Activated gamma-delta T cell treated with anti-CD3 and anti-CD28 coated beads, Interleukin-2, amount 50 U/mL, for 16 hours (primary cell): ENCODE measurements at places on chromosomes 1 and 21.

DNA sequence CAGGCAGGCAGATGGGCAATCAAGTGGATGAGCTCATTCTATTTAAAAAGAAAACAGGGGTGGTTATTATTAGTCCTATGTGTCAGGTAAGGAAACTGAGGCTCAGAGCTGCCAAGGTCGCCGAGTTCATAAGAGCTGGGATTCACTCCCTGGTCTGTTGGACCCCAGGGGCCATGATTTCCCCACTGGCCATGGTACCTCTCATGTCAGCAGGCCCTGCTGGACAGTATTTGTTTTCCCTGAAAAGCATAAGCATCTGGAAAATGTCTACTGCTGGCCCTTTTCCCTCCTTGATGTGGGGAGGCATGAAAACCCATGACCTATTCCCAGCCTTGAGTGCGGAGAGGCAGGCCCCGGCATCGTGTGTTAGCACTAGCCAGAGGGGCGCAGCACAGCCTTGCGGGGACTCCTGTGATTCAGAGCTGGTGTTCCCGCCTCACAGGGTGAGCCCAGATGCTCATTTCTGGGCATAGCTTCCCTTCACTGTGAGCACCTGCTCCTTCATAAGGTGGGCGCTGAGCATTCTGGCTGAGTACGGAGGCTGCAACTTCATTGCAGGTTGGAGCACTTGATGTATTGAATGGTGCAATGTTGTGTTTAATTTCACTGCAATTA, 617.5 kb downstream of the PTPRU start:
- DNase-seq: no peak

- DNase-seq: no peak
These were observed 69.4 kb downstream of the MEGF6 start for GRCh38 chr1:3541936-3542335.

DNA sequence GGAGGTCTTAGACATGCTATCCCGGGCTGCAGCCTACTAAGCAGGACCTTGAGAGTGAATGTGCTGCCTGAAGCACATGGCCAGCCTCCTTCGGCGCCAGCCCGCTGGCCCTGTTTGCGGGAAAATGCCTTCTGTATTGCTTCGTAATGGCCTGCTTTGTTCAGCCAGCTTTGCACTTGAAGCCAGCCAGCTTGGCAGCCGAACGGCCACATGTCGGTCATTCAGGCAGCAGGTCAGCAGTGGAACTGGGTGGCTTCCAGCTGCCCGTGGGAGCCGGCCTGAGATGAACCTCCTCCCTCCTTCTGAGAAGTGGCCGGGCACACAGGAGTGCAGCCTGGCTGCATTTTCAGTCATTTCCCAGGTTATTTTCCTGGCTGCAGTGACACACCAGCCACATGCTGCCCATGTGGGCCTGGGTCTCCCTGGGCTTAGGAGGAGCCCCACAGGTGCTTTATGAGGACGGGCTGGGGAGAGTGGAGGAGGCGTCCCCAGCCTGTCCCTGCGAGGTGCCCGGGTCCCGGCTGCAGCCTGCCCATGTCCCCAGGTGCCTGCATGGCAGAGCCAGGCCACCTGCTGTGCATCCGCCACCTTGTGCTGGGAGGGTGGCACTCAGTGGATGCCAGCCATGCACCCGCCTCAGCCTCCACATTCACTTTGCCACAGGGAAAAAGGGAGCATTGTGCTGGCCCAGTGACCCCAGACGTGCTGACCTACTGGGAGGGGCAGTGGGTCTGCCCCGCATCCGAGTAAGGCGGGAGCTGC, 103.5 kb downstream of the SIK1 start:
- DNase-seq: no peak

DNA sequence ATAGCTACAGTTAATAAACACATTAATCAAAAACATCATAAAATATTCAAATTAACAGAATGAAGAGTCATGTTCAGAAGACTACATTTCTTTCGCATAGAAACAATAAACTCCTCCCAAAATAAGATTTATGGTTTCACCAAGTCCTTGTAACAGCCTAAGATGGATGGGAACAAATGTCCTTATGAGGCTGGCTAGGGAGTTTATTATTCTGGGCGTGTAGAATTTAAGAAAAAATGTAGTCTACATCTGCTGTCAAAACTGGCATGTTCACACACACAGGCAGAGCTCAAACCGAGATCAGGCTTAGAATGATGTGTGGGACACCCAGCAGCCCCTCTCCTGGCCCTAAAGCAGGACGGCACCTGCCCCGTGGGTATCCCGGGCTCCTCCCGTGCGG, 101.1 kb downstream of the NPHP4 start:
- no peak for DNase-seq

- no peak for DNase-seq
These were observed 120.9 kb downstream of the KCNN3 start for GRCh38 chr1:154749078-154749760.

GRCh38 chr1:57770236-57770635, 346.4 kb upstream of the DAB1 start:
- DNase-seq: no peak

- no peak for DNase-seq
These were observed 28.5 kb upstream of the CASZ1 start for GRCh38 chr1:10824821-10825540.

- DNase-seq: no peak
These were observed 9.3 kb upstream of the S100A10 start for GRCh38 chr1:152002960-152003359.

- no peak for DNase-seq
These were observed 214.1 kb upstream of the USP24 start for GRCh38 chr1:55428944-55429931.

- DNase-seq: no peak
These were observed 31.2 kb downstream of the VAV3 start for GRCh38 chr1:107933736-107934135.

- no peak for DNase-seq
These were observed 102.7 kb downstream of the FGGY start for GRCh38 chr1:59399642-59400041.

DNA sequence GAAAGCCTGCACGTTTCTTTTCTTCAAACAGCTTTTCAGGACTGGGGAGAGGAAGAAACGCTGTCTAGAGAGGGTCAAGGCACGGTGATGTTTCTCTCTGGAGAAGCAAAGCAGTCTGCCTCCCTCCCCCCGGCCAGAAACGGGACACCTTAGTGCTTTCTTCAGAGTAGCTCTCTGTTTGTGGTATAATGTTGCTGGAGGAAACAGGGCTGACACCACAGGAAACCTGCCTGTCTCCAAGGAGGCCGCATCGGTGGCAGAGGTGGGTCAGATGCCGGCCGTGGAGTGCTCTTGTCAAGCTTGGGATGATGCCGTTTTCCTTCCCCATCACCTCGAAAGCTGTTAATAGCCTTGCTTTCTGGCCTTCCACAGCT, 139.4 kb downstream of the DHRS3 start:
- no peak for DNase-seq

DNA sequence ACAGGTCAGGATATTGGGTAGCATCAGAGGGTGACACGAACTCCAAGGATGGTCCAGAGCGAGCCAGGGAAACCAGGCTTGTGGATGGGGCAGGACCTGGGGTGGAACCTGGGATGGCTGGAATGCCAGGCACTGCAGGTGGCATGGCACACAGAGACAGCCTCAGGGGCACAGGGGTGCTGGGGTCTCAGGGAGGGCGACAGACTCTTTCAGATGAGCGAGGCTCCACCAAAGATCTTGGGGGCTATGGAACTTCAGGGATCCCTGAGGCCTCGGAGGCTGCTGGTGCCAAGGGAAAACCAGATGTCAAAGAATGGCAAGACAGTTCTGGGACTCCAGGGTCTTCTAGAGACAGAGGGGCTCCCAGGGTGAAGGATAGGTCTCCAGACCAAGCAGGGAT, 21.4 kb downstream of the IGFN1 start:
- no peak for DNase-seq

DNA sequence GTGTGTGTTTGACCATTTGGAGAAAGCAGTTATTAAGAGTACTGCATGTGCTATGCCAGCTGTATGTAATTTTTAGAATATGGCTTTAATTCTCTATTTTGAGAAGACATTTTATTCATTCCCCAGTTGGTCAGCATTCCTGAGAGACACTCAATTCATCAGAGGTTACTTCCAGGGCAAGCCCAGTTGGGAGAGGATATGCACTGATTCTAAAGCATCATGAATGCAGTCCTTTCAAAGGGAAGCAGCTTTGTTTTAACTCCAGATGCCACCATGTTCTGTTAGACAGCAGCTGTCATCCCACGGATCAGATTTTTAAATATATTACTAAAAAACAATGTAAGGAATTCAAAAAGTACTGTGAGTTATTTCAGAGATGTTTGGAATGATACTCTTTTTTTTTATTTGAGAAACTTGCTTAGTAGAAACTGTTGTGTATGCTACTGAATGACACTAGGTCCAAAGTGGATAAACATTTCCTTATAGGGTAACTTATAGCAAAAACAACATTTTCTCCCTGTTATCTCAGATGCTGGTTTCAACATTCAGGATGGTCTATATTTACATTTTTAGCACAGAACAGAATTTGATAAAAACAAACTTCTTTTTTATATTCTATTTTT, 149.5 kb upstream of the B3GALT2 start:
- no peak for DNase-seq

DNA sequence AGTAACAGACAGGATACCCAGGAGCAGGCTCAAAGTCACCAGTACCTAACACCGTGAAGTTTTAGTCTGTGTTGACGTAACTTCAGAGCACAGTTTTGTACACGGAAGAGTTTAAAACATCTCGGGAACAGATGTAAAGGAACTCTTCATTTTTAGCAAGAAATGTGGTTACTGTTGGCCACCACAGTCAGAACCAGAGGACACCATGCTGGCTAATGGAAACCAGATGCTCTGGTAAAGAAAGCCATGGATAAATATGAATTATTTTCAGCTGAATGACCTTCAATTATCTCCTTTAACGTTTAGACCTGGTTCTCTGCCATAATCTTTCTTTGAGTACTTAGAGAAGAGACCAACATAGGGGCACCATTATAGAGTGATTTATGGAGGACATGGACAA, 115.9 kb downstream of the NTMT2 start:
- DNase-seq: no peak

DNA sequence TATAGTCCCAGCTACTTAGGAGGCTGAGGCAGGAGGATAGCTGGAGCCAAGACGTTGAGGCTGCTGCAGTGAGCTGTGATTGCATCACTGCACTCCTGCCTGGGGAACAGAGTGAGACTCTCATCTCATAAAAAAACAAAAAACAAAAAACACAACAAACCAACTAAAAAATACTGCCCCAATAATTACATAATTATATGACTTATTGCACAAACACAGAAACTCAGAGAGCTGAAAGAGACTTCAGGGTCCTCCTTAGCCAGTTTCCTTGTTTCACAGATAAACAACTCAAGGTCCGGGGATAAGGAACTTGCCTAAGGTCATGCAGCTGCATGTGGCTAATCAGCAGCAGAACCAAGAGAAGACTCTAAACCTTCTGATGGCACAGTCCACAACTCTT, 11.9 kb downstream of the EXTL2 start:
- DNase-seq: no peak

DNA sequence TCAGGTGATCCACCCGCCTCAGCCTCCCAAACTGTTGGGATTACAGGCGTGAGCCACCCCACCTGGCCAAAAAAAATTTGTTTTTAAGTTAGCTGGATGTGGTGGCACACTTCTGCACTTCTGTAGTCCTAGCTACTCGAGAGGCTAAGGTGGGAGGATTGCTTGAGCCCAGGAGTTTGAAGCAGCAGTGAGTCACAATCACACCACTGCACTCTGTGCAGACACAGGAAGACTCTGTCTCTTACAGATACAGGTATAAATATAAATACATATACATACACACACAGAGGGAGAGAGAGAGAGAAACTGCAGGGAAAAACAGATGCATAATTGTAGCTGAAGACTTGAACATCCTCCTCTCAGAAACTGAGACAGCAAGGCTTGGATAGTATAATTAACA, 34.8 kb upstream of the EPS15 start:
- no peak for DNase-seq

DNA sequence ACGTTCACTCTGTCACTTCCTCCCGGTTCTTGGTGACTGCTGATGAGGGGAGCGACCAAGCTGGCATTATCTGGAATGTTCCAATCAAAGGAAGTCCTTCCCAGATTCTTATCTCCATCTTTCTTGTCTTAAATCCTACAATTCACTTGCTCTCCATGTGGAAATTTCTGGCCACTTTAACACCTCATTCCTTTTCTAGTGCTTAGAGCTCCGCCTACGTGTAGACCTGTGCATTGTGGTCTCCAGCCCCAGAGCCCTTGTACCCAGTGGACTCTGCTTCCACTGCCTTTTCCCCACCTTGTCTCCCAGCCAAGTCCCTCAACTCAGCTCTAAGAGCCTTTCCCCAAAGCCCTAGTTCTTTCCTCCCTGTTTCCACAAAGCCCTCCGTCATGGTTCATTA, 12.2 kb upstream of the KLHDC7A start:
- no peak for DNase-seq

DNA sequence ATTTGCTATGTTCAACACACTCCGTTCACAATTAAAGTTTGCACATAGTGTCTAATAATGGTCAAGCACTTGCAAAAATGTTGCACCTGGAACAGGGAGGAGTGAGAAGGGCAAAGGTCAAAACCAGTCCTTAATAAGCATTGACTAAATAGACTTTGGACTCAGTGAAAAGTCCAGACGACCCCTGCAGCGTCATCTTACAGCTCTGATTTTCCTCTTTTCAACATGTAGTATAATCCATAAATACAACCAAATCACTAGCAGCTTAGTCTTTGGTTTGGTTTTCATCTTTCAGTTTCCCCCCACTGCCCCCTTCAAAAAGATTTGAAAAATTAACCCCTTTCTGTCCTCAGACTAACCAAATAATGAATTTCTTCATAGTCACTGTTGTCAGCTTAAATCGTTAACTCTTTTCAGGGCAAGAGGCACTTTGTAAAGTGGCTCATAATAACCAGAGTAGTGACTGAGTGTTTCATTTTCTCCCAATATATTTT, 290.3 kb downstream of the PTPRC start:
- DNase-seq: no peak

DNA sequence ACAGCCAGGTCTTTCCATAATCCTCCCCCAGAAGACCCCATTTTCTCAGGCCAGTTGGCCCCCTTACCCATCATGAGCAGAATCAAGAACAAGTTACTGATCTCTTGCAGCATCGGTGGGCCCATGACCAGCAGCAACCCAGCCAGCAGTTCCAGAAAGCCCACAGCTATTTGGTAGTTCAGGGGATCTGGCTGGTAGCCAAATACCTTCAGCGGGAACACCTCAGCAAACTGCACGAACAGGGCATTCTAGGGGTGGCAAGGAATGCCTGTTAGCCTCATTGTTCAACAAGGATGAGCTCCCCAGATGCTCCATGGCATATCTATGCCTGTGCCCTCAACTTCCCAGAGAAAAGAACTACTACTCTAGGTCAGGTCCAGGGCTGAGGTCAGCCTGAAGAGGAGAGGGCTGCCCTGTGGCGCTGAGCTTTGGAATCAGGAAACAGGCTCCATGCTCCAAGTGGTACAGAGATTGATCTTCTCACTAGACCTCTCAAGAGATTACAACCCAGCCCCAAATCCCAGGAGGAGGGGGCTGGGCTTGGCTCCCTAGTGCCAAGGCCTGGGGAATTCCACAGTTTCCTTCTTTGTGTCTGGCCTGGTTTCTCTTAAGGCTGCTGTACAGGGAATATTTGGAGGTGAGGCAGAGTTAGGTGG, 1.3 kb downstream of the TMEM35B start:
- DNase-seq: no peak

DNA sequence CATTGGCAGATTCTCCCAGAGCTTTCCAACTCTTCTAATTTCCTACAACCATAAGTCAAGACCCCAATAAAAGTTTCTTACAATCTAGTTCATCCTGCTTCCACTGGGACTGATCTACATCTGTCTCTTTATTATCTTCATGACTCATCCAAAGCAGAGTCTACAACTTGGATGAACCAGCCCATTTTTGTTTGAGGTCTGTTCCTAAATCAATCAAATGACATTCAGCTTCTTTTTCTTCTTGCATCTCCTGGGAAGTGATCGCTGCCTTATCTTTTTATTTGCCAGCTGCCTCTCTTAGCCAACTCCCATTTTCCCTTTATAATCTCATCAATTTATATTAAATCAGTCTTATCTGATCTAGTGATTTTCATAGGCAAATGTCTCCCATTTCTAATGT, 105.6 kb downstream of the ERG start:
- DNase-seq: no peak
